Fibroblast of skin of scalp (primary cell): ENCODE measurements at places on chromosomes 1 and 21.

GRCh38 chr1:244918421-244919319 lies 54.3 kb upstream of the HNRNPU start:
- DNase-seq: no peak

- no peak for DNase-seq
Measured at GRCh38 chr1:236280438-236281197, 1.1 kb downstream of the ERO1B start.

DNA sequence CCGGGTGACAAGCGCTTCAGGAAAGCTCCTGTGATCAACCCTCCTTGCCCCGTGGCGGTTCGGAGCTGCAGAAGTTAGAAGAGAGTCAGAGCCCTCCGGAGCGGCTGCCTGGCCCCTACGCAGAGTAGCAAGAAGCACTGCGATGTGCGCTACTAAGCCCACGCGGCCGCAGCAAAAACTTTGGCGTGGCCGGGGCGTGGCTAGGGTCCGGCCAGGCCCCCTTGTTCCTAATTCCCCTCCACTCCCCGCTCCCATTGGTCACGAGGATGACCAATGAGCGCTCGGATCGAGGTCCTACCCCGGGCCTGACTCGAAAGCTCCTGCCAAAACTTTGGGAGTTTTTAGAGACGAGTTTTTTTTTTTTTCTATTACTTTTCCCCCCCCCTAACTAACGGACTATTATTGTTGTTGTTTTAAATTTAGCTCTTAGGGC lies at the start of gene HLX:
Gene HLX, plus strand, starts transcription at position 368 of the 433 bp plus-strand sequence. CDS start 415 bp downstream, outside the sequence.
- peak; percentile 95 for DNase-seq

DNA sequence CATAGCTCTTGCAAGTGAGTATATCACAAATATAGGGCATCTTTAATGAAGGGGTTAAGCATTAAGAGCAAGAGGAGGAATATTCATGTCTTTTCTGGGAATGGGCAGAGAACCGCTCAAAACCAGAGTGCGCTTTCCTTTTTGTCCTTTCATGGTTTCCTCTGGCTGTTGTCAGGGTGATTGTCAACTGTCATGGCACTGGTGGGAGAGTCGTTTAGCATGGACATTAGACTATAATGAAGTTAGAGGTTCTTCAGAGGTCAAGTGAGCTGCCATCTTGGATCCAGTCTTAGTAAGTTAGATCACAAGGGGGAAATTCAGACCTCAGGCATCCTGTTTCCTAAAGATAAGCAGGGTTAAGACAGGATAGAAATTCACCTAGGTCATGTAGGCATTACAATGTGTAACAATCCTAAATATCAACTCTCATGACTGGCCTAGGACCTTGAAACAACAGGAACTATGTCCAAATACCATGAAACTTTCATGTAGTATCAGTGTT lies 12.1 kb upstream of the COA6 start:
- DNase-seq: no peak

- DNase-seq: no peak
Measured at GRCh38 chr1:198664068-198664788, 25.4 kb downstream of the PTPRC start.

- DNase-seq: peak; percentile 94
Measured at GRCh38 chr1:151070474-151071276, at the start of gene GABPB2. Gene GABPB2 (plus strand): TSS chr1:151070761. CDS start chr1:151088190, 17,429 bp downstream.

DNA sequence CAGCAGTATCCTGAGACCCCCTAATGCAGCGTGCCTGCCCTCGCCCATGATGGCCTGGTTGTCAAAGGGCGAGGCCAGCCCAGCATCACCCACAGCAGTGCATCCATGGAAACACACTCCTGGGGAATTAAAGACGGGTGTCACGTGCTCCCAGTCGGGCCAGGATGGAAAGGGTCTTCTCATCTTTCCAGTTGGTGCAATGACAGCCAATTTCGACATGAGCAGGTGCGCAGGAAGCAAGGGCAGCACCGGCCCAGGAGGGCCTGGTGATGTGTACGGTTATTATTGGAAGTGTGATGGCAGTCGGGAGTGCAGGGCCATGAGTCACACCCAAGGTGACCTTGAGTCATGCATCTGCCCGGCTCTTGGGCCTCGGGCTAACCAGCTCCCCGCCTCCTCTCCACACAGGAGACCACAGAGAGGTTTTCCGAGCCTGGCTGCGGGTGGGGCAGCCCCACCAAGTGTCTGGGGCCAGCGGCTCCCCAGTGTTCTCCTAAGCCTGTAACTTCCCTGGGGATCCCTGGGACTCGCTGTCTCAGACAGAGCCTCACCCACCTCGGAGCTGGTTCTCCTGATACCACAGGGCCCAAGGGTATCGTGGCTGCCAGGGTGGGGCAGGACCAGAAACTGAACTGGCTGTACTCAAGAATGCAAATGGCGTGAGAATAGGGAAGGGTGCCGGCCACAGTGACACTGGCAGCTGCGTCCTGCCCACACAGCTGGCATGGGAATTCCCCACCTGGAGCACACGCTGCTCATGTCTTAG lies 119.8 kb downstream of the SIK1 start:
- DNase-seq: peak; percentile 27

GRCh38 chr1:178580876-178581275 lies 68.0 kb downstream of the TEX35 start:
- no peak for DNase-seq

- DNase-seq: no peak
Measured at GRCh38 chr1:151756291-151756690, 7.0 kb downstream of the MRPL9 start.

- DNase-seq: no peak
Measured at GRCh38 chr1:228289996-228290881, 82.4 kb downstream of the OBSCN start.

DNA sequence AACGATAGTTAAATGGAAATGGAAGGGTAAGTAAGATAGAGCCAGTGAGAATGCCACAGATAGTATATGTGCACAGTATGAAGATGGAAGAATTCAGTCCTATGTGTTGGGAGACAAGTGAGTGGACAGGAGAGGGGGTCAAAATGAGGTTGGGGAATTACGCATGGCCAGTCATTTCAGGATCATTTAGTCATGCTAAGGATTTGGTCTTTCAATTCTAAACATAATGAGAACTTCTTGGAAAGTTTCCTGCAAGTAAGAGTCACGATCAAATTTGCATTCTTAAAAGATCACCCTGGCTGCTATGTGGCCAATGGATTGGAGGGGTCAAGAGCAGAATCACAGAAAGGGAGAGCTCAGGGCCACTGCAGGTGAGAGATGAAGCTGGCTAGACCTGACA lies 64.0 kb upstream of the KCNK2 start:
- no peak for DNase-seq

GRCh38 chr1:1677718-1678580 lies 14.6 kb downstream of the SLC35E2B start:
- no peak for DNase-seq

GRCh38 chr1:65164633-65165032 lies 16.6 kb downstream of the AK4 start:
- peak; percentile 22 for DNase-seq

- DNase-seq: no peak
Measured at GRCh38 chr1:54324251-54325140, 81.7 kb downstream of the SSBP3 start.

GRCh38 chr1:207787776-207788175 lies 35.9 kb downstream of the CD46 start:
- no peak for DNase-seq

- no peak for DNase-seq
Measured at GRCh38 chr1:32516402-32516801, 22.8 kb upstream of the ZBTB8A start.

DNA sequence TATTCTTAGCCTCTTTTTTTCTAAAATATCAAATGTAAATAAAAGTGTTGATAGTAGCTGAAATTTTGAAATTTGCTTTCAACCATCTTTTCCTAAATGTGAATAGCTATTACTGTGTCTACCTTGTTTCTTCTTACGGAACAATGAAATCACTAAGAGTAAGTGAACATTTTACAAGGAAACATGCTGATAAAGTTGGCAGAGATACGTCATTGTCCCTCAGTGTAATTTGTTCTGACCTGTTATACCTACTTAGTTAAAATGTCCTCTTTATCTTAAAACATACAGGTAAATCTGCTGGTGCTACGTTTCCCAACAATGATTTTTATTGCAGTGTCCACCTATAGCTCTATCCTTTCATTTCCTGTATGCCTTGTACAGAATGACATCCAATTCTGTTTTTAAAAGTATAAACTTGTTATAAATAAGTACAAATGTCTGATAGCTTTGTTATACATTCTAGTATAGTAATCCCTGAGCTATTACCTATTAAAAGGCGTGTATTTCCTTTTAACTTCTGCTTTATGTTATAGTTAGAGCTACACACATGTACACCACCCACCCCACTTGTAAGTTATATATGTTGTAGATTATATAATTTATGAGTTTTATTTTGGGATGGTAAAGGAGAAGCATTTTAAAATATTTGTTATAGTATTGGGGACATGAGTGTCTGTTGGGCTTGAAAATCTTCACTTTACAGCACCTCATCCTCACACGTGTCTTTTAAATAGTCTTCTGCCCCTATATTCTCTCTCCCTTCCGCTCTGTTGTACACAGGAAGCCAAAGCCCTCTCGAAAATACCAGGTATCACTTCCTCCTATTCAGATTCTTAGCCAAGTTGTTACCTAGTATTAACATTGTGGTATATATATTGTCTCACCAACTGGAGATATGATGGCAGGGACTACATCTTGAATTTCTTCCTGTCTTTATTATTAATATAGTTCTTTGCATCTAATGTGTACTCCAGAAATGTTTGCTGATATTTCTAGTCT lies 25.2 kb downstream of the LAMC1 start:
- DNase-seq: no peak

DNA sequence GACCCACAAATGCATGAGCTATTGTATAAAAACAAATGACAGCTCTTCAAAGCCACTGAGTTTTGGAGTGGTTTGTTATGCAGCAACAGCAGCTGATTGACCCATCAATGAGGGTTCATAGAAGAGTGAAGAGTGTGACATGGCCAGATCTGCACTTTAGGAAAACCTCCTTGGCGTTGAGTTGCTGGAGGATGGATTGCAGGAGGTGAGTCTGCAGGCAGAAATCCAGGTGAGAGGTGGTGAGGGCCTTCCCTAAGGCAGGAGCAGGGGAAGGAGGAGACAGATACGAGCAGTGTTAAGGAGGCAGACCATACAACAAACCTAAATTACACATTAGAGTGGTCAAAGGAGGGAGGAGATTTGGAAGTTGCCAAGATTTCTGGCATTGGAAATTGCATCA lies 169.3 kb upstream of the CSF3R start:
- DNase-seq: no peak

GRCh38 chr1:158149175-158149574 lies 31.5 kb upstream of the CD1D start:
- no peak for DNase-seq

- DNase-seq: peak; percentile 46
Measured at GRCh38 chr1:106620521-106620954, 435.9 kb upstream of the PRMT6 start.

DNA sequence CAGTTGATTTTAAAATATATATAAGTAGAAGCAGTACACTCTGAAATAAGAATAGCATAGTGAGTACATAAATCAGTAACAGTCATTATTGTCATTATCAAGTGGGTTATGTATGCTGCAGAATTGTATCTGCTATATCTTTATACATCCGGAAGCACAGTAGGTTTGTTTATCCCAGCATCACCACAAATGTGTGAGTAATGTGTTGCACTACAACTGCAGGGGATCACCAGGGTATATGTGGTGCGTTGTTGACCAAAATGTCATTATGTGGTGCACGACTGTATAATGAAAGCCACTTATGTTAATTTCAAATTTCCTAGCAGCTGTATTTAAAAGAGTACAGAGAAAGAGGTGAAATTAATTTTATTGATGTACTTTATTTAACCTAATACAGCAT lies 87.7 kb upstream of the GADD45A start:
- DNase-seq: no peak

DNA sequence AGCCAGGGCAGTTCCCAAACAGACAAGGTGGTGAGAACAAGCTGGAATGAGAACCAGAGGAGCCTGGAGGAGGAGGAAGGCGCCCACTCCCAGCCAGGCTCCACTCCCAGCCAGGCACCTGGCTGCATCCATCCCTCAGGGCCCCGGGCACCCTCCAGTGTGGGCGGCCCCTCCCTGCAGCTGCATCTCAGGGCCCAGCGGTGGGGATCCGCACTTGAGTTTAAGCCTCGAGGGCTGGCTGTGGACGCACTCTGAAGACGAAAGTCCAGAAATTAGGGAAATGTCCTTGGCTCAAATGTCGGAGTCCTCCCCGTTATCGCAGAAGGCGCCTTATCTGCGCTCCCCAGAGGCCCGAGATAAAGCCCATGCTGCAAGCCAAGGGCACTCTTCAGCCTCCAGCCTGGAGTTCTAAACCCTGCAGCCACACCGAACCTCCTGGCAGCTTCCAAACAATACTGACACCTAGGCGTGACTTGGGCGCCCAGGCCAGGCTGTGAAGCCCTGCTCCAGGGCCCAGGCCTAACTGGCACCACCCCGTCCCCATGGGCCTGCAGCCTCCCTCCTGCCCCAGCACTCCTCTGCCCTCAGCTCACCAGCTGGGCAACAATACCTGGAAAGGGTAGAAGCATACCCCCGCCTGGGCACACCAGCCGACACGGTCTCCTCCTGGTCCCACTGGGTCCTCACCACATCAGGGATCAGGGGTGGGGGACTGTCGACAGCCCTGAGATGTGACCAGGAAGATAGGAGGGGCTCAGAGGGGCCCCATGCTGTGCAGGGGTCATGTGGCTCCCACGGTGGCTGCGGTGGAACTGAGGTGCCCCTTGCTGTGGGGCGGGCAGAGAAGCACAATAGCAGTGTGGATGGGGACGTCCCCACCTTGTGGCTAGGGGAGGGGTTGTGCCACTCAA lies 184.8 kb upstream of the VAMP3 start:
- DNase-seq: no peak

DNA sequence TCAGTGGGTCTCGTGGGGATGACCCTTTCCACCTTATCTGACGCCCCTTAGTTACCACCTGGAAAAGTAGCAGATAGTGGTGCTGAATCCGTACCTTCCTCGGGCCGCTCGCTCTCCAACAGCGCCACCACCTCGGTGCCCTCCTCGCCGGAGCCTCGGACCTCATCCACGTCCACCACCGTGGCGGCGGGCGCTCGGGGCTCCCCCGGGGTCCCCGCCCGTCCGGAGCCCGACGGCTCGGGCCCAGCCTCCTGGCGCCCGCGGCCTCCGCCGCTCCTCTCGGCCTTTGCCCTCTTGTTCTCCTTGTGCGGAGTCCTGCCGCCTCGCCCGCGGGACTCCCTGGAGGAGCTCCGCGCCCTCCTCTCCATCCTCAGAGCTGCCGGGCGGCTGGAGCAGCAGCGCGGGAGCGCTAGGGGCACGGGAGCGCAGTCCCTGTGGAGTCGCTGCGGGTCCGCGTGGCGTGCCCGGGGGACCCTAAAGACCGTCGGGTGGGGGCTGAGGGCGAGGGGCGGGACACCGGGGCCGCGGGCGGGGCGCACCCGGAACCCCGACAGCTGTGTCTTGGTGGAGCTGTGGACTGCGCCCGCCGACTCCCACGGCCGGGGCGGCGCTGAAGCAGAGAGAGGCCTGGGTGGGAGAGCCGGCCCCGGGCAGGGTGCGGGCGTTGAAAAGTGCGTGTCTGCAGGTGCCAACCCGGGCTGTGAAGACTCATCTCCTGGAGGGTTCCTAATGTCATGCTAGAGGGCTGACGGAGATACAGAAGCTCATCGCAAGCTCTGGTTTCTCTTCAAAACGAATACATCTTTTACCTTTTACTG lies at the start of gene NPHS2:
Gene NPHS2, minus strand, starts transcription at position 452 of the 818 bp plus-strand sequence. Its CDS starts 84 bp downstream, at position 368.
- no peak for DNase-seq
